Stimulated activated CD8-positive, alpha-beta memory T cell treated with anti-CD3 and anti-CD28 coated beads, Interleukin-4, amount 100 ng/mL, for 48 hours (primary cell): ENCODE measurements at places on chromosomes 13 and 19.

- no peak for DNase-seq
These were observed 9.7 kb upstream of the ZNF223 start for GRCh38 chr19:44042147-44042546.

- DNase-seq, result no peak
These were observed 313.4 kb downstream of the COG6 start for GRCh38 chr13:39968646-39969475.

DNA sequence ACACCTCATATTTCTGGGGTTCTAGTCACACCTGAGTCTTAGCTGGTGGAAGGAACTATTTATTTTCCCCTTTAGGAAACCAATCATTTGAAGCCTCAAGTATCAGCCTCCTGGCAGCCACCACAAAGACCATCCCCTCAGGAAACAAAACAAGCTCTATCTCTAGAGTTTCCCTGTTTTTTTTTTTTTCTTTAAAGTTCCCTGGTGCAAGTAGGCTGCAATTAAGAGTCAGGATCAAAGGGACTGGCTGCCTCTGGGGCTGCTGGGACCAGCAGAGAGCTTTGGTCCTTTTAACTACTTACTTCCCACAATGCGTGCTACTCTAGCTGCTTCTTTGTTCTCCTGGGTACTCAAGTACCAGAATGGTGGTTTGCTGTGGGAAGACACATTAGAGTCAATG is 11.4 kb downstream of the MBNL2 start:
- DNase-seq, result no peak

DNA sequence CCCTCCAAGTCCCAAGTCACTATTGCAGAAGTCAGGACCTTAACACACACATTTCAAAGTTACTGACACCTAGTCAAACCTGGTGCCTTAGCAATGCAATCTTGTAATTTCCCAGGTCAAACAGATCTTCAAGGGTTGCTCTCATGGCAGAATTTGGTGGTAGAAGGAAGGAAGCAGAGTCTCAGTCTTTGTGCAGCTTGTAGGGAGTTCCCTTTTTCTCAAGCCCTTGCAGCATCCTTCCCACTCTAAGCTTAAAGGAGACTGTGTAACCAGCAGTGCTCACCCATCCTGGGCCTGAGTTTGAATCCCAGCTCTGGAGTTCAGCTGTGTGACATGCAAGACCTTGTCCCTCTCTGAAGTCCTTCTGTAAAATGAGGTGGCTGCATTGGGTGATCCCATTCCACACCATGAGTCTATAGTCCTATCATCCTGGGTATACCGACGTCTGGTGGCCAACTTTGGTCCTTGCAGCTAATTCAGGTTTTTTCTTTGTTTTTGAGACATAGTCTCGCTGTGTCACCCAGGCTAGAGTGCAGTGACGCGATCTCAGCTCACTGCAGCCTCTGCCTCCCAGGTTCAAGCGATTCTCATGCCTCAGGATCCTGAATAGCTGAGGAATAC is 9.8 kb downstream of the SIGLEC10 start:
- peak; percentile 49 for DNase-seq

DNA sequence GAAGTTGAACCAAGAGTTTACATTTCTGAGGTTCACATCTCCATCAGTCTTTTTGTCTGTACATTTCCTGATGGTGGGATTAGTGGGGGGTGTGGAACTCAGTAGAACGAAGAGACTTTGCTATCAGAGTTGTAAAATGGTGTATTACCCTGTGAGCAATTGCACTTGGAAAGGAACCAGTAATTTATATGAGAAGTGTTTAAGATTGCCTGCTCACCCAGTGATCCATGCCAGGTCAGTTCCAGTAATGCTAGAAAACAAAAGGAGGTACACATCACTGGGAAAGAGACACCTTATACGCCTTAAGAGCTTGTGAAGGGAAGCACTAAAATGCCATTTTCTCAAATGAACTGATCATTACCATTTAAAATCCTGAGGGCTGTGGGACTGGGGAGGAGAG is 7.5 kb upstream of the DACH1 start:
- DNase-seq, result no peak

- no peak for DNase-seq
These were observed 46.6 kb downstream of the PIN1 start for GRCh38 chr19:9881720-9882119.

GRCh38 chr13:52454459-52454819 is 839 bp upstream of the CKAP2 start:
- DNase-seq, result no peak

DNA sequence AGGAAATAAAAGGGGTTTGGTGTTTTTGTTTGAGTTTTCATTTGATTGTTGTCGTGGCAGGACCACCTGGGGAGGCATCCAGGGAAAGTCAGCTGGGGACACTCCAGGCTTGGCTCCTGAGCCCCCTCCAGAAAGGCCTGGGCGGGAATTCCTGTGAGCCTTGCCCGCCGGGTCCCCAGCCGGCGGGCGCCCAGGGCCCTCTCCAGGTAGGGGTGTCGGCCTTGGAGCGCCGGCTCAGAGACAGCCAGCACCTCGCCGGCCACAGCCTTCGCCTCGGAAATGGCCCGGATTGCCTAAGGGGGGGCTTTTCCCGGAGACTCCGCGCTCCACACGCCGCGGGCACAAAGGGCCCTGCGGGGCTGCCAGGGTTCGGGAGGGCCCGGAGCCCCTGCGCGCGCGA is 125.0 kb downstream of the TNFRSF19 start:
- no peak for DNase-seq

GRCh38 chr13:104571161-104571892 is 1505.1 kb upstream of the SLC10A2 start:
- no peak for DNase-seq

- no peak for DNase-seq
These were observed 59.1 kb downstream of the SLC7A9 start for GRCh38 chr19:32810452-32810851.

GRCh38 chr19:43562226-43562697 is 13.1 kb downstream of the XRCC1 start:
- DNase-seq, result no peak

GRCh38 chr19:13370948-13371347 is 135.3 kb downstream of the CACNA1A start:
- DNase-seq, result no peak

- DNase-seq, result no peak
These were observed 5.5 kb upstream of the SAE1 start for GRCh38 chr19:47124937-47125668.

- peak; percentile 19 for DNase-seq
These were observed 14.8 kb upstream of the FCGBP start for GRCh38 chr19:39949026-39949747.

DNA sequence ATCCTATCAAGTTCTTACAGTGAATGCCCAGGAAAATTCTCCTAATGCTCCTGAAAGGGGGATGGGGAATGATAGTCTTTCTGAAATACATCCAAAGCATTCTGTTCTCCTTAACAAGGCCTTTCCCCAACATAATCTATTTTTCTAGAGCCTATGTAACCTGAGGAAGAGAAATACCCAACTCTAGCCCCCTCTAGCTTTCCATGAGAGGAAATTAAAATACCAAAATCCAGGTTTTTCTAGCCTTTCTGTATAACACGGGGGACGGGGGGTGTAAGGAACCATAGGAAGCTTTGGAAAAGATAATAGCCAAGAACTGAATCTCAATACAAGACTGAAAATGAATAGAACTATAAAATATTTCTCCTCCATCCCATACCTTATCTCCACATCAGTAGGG is 815.9 kb downstream of the SLITRK6 start:
- no peak for DNase-seq

DNA sequence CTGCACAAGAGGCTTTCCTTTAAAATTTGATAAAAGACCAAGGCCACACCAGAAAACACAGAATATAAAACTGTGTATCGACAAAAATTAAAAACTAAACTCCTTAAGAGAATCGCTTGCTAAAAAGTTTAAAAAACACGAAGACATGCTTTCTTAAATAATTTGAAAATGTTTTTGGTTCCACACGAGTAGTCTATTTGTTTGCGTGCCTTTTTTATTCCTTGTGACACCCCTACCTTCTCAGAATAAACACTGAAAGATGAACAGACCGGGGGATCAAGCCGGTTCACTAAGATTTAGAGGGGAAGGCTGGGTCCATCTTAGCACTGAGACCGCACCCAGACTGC is 256.4 kb upstream of the STARD13 start:
- no peak for DNase-seq

DNA sequence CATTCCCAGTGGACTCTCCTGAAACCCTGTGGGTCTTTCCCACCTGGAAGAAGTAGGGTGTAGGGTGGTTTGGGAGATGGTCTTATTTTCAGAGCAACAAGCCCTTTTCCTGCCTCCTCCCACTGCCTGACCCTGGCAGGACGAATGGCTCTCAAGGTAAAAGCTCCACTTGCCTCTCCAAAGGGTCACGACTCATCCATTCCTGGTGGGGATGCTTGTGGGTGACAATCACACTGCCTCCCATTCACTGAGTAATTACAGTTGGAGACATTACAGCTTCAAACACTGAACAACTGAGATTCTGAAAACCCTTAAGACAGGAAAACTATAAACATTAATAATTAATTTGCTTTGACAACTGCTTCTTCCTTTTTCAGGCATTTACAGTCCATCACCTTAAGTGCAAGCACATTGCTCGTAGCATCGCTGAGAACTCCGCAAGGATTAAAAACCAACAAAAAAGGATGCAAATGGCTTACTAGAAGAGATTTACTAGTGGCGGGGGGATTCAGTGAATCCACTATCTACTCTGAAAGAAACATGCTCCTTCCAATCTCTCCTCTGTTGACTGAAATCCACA is 199.6 kb upstream of the IRS2 start:
- DNase-seq, result no peak

DNA sequence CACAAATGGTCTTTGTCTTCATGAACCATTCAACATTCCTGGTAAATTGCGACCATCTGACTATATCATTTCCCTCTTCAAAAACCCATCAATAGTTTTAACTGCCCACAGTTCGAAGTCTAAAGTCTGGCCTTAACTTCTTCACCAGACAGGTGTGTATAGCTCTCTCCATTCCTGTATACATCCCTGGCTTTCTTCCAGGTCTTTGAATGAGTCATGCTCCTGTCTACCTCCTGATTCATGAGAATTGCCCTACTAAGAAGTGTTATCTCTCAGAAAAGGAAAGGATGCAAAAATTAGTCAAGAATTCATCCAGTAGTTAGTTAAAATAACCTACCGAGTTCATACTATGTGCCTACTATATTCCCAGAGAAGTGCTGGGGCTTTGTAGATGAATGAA is 225.0 kb downstream of the TBC1D4 start:
- no peak for DNase-seq

DNA sequence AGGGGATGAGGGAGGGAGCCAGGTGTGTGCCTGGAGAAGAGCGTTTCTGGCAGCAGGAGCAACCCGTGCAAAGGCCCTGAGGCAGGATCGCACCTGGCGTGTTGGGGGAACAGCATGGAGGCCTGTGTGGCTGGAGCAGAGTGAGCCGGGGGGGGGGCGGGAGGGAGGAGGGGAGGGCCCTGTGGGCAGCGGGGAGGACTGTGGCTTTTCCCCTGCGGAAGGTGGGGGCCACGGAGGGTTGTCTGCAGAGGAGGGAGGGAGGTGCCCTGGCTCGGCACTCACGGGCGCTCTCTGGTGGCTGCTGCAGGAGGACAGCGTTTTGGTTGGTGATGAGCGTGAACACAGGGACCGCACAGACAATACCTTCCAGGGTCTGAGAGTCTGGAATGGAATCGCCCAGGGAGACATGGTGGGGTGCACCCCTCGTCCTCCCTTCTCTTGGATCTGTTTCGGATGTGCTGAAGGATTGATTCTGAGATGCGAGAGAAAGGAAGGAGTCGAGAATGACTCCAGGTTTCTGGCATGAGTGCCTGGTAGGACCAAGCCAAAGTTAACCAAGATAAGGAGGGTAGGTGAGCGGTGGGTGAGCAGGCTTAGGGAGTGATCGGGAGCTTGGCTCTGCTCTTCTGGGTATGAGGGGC is 6.5 kb downstream of the RAB11B start:
- peak; percentile 84 for DNase-seq

DNA sequence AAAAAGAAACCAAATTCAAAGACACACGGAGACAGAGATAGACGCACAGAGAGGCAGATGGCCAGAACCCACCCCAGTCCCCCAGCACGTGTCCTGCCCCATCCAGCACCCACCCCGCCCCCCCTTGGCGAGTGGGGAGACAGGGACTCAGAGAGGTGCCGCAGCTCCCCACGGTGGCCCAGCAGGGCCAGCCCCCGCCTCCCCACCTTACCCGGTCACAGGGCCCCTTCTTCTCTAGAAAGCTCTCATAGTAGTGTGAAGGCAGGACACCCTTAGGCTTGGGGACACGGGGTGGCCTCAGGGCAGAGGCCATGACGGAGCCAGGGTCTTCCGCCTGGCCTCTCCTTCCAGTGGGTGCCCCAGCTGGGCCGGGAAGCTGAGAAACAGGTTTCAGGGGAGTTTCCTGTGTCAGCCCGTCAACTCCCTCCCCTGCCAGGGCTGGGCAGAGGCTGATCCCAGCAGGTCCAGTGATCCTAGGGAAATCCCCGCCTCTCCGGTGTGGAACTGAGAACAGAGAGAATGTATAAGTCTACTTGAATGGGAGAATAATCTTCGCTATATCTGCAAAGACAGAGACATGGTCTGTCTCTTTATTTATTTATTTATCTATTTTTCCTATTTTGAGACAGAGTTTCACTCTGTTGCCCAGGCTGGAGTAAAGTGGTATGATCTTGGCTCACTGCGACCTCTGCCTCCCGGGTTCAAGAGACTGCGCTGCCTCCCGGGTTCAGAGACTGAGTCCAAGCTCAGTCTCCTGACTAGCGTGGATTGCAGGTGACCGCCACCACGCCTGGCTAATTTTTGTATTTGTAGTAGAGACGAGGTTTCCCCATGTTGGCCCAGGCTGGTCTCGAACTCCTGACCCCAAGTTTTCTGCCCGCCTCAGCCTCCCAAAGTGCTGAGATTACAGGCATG is at the start of gene STAP2:
TSS of gene STAP2 (minus strand) at position 387 of the 915 bp plus-strand sequence. CDS start at position 313, 74 bp downstream.
- peak; percentile 40 for DNase-seq

DNA sequence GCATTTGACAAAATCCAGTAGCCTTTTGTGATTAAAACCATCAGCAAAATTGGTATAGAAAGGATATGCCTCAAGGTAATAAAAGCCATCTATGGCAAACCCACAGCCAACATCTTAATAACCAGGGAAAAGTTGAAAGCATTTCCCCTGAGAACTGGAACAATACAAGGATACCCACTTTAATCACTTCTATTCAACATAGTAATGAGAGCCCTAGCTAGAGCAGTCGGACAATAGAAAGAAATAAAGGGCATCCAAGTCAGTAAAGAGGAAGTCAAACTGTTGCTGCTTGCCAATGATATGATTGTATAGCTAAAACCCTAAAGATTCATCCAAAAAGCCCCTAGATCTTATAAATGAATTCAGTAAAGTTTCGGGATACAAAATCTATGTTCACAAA is 1510.3 kb downstream of the PCDH9 start:
- DNase-seq, result no peak

- DNase-seq, result no peak
These were observed 33.0 kb downstream of the XPO4 start for GRCh38 chr13:20869540-20869939.

GRCh38 chr19:40542202-40542859 is 34.3 kb upstream of the SHKBP1 start:
- DNase-seq, result no peak
